ENCODE measurements at places on chromosomes 7 and 10.
A peak's percentile ranks its signal among the peaks of the same experiment; 100 is the strongest.

DNA sequence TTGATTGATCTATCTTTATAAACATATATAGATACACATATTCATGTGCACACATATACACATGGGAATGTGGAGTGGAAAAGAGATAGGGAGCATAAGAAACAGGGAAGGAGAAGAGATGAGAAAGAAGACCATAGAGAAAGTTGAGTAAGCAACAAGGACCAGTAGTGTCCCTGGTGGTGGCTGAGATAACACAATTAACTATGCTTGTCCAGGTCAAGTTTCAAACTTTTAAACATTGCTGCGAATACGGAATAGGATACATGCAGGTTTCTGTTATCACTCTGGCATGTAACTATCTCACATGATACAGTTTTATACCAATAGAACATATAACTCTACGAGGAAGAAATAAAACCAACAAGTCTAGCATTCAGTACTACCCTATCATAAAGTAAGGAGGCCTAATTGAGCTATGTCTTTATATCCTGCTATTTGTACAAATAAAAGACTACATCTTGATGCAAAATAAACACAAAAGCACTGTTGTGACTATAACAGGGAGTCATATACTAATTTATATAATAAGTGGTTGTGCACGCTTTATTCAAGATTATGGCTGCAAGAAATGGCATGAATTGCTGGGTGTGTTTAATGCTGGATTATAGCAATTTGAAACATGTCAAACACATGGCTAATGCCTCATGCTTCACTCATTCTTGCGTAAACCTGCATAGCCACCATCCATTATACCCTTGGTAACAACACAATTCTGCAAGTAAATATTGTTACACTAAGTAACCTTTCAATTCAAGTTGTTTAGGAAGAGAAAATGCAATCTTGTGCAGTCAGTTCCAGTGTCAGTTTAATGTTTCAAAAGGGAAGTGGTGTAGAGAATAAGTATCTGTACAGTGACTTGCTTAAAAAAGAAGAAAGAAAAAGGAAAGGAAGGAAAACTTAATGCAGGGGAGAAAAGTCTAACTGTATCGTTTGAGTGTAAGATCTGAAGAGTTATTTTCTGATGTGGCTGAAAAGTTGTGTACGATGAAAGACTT lies 8.2 kb downstream of the FOXP2 start:
- peak; percentile 10 for DNase-seq

GRCh38 chr7:107002529-107002998 lies 41.9 kb upstream of the PRKAR2B start:
- DNase-seq = no peak

- DNase-seq = no peak
Observed at GRCh38 chr7:108034586-108034985, 31.6 kb upstream of the LAMB1 start.

DNA sequence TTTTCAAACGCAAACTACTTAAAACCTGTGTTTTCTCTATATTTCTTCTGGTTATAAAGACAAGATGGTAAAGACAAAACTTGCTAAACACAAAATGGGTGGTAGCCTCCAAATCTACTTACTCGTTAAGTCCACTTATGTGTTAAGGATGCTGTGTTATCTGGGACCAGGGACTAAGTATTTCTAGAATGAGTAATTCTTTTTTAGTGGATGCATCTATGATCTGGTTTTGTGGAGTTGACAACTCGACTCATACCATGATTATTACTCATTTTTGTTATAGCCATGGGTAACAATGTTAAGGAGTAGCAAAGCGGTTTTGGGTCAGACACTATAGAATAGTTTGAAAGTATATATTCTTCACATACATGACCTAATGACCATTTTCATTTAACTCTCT lies 239.5 kb upstream of the FOXP2 start:
- no peak for DNase-seq

DNA sequence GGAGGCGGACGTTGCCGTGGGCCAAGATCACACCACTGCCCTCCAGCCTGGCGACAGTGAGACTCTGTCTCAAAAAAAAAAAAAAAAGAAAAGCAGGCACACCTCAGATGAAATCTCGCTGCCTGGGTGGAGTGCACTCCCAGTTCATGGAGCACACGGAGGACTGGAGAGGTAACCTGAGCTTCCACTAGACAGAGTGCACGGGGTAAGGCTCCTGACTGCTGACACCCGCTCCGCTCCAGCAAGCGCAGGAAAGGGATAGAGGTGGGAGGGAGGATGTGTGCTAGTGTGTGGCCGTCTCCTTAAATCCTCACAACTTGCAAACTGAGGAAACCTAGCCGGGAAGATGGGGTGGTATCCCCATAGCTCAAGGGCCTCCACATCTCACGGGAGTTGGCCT lies 50.8 kb downstream of the FAM53B start:
- DNase-seq = no peak

DNA sequence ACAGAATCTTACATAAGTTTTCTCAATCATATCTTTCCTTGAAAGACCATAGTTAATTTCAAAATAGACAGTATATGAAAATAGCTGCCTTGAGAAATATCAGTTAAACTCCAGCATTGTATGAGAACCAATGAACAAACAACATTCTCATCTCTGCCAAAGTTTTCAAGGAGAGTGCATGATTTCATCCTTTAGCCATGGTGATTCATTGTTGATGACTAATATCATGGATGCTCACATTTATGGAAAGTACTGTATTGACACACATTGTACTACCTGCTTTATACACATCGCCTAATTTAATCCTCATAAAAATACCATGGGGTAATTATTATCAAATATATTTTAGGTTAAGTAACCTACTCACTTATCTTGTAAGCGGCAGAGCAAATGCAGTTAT lies 250.3 kb downstream of the CNTNAP2 start:
- DNase-seq = no peak

- no peak for DNase-seq
Observed at GRCh38 chr10:2899246-2899951, 167.9 kb upstream of the PFKP start.

GRCh38 chr7:114432703-114433102 lies 18.1 kb downstream of the FOXP2 start:
- no peak for DNase-seq

- no peak for DNase-seq
Observed at GRCh38 chr7:102132209-102132752, 154.4 kb upstream of the SH2B2 start.

GRCh38 chr10:7891634-7892033 lies 73.3 kb downstream of the TAF3 start:
- no peak for DNase-seq

DNA sequence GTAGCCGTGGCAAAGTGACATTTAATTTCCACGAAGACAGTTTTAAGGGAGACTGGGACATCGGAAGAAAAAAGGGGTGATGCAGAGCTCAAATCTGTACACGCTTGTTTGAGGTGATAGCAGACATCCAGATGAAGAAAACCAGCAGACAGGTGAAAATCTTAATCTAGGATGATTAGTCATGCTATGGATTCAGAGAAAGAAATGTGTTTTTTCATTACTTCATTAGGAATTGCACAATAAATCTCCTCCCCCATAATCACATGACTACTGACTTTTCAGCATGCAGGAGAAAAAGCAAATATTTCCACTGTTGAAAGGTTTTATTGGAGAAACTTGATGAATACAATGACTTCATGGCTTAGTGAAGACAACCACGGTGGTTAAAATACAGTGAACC lies 2.5 kb downstream of the NUDT5 start:
- DNase-seq = no peak

DNA sequence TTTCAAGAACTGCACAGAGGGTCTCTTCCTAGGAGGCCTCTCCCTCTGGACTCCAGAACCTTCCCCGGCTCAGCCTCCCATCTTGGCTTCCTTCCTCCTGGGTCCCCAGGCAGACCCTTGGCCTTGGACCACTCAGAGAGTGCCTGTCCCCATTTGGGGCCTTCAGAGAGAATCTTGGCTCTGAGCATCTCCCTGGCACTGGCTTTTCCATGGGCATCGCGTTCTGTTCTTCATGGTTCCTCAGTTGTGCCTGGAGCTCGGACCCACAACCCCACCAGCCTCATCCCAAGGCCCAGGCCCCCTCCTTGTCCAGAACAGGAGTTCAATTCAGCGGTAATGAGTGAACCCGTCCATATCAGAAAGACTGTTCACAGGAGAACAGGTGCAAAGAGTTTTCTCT lies 73.4 kb downstream of the VIPR2 start:
- no peak for DNase-seq

- DNase-seq = no peak
Observed at GRCh38 chr7:47336472-47337425, 245.2 kb downstream of the TNS3 start.

GRCh38 chr7:69177461-69177861 lies 420.8 kb upstream of the AUTS2 start:
- peak; percentile 35 for DNase-seq

DNA sequence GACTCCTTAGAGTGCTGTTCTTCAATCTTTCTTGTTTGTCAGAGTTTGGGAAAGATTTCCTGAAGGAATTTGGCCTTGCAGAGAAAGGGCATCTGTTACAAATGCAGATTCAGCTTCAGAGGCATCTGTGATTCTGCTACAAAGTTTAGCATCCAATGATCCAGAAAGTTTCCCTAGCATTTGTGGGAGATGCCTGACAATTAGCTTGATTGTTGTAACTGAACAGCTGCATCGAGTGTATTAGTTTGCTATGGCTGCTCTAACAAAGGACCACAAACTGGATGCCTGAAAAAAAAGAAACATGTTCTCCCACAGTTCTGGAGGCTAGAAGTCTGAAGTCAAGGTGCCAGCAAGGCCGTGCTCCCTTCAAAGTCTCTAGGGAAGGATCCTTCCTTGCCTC lies 365.1 kb downstream of the GRID1 start:
- no peak for DNase-seq

GRCh38 chr7:5697754-5698424 lies 83.6 kb downstream of the RNF216 start:
- no peak for DNase-seq

DNA sequence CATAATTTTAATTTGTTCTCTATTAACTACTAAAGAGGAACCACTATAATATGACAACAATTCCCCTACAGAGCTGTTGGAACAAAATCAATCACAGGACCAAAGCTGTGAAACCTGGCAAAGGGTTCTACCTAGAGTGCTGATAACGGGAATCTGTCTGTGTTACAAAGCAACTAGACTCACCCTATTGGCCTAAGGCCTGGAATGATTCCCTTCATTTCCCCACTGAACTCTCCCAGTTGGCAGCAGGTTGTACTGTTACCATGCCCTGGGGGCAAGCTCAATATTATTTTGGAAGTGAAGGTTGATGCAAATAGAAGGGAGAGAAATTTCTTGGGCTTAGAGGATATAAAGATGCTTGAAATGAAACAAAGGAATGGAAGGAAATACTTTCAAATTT lies 81.8 kb downstream of the SEMA3A start:
- no peak for DNase-seq

- DNase-seq = no peak
Observed at GRCh38 chr10:62023329-62023728, 121.8 kb downstream of the ARID5B start.

GRCh38 chr7:15755061-15755460 lies 68.6 kb upstream of the MEOX2 start:
- DNase-seq = no peak

GRCh38 chr7:4885317-4885807 lies 1.8 kb upstream of the RADIL start:
- no peak for DNase-seq
